ENCODE measurements at places on chromosomes 12 and 14. TPM values are rescaled to one million over a fixed set of nuclear protein-coding genes. Genes with fewer than 3 reads are reported as not detected.

The ZNF605 gene
- total RNA-seq = 3.6 TPM

The CCDC198 gene
- total RNA-seq = 3.3 TPM

The MYF6 gene
- total RNA-seq = not detected

The MLEC gene
- total RNA-seq = 106 TPM

The CBLN3 gene
- total RNA-seq = 1.5 TPM

The KRT80 gene
- total RNA-seq = 71.0 TPM

The FSCB gene
- total RNA-seq = not detected

The PLEK2 gene
- total RNA-seq = 32.9 TPM

The KRT2 gene
- total RNA-seq = not detected

The LIMA1 gene
- total RNA-seq = 10.0 TPM

The VRTN gene
- not detected for total RNA-seq

The SCNN1A gene
- total RNA-seq = 3.9 TPM

The DIO2 gene
- total RNA-seq = 15.2 TPM

The SYT10 gene
- not detected for total RNA-seq

All from A549 treated with DMSO at 1 μM for 4 hours (cell line).